Stimulated activated CD8-positive, alpha-beta memory T cell treated with anti-CD3 and anti-CD28 coated beads, Interleukin-4, amount 100 ng/mL, for 4 hours (primary cell): ENCODE measurements at places on chromosomes 7 and 10.

- DNase-seq = no peak
Observed at GRCh38 chr7:32618987-32619386, 123.7 kb downstream of the AVL9 start.

GRCh38 chr10:80739963-80740715 is 202.4 kb downstream of the SH2D4B start:
- no peak for DNase-seq

DNA sequence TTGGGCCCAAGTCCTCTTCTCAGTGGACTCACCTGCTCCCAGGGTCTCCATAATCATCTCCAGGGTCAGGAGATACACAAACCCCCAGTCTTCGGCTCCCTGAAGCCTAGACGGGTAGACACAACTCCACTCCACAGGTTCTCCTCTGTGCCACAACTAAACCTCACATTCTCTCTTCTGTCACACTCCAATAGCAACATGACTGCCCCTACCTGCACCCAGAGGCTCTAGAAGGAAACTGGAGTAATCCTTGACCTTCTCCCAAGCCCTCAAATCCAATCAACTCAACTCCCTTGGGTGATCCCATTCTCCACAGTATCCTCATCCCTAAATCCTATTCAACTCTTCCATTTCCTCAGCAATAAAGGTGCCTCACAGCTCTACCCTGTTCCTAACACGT is 16.2 kb downstream of the HNRNPF start:
- DNase-seq = no peak

- no peak for DNase-seq
Observed at GRCh38 chr7:11130601-11131000, 156.9 kb downstream of the PHF14 start.

DNA sequence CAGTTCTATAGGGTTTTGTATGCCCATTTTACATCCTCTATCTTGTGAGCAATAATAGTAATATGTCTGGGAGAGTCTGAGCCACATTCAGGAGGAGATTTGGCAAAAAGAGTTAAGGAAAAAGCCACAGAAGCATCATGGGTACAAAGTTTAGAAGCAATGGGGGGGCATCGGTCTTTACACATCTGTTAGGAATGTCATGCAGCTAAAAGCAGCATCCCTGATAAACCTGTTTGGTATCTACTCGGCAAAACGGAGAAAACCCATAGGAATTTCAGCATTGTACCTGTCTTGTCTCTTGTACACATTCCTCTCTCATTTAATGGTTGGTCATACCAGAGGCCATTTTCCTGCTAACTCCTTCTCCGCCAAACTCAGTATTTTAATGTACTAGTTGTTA is 12.5 kb upstream of the HERPUD2 start:
- DNase-seq = no peak

- DNase-seq = no peak
Observed at GRCh38 chr10:5618829-5619228, 47.6 kb downstream of the ASB13 start.

DNA sequence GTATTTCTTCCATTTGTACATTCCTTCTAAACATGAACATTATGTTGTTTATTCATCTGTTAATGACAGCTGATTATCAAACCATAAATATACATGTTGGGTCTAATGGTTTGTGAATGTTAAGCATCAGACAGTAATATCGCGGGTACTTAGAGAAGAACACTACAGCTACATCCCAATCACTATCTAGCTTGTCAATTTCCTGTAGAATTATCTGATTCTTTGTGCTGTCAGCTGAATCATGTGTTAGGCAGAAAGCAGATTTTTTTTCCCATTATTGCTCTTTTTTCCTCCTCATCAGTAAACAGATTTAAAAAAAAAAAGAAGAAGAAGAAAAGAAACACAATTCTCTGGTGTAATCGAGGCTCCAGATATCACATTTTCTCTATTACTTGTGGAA is 183.6 kb upstream of the CTBP2 start:
- DNase-seq = no peak

DNA sequence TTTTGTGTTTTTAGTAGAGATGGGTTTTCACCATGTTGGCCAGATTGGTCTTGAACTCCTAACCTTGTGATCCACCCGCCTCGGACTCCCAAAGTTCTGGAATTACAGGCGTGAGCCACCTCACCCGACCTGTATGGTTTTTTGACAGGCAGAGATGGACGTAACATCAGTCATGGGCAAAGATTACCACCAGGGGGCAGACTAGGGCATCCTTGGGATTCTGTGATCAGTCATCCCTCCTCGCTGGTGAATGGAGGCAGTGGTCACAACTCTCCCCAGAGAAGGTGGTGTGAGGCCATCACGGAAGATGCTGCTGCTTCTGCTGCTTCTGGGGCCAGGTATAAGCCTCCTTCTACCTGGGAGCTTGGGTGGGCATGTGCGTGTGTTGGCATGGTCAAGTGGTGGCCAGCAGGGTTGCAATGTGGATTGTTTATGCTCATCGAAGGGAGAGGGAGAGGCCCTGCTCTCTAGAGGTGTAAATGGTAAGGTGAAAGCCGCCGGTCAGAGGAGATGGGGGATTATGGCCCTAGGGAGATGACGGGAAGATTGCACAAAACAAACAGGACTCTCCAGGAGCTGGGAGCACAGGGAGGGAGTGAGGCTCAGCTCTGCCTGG is 122.7 kb upstream of the PRSS1 start:
- peak; percentile 36 for DNase-seq

DNA sequence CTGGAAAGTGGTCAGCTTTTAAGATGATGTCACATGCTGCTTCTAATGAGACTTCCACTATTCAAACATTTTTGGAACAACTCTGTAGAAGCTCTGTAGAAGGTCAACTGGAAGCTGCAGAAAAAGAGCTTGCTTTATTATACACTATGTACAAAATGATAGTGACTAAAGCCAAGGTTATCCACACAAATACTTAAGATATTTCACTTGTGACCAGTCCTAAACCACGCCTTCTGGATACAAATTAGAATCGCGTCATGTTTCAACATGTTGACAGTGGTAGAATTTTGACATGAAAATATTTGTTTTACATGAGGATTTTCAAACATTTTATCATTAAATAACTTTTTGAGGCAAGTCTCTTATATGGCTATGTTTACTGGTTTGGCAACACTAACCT is 499.6 kb upstream of the PHF14 start:
- DNase-seq = no peak

GRCh38 chr7:101764221-101764620 is 53.2 kb upstream of the CUX1 start:
- DNase-seq = no peak

DNA sequence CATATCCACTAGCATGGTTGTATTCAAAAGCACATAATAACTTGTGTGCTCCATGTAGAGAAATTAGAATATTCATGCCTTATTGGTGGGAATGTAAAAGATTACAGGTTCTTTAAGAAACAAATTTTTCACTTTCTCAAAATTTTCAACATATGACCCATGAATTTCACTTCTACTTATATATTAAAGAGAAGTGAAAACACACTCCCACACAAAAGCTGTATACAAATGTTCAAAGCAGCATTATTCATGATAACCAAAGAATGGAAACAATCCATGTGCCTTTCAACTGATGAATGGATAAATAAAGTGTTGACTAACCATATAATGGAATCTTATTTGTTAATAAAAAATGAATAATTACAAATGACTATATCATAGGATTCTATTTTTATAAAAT is 694.5 kb upstream of the PCDH15 start:
- DNase-seq = no peak

DNA sequence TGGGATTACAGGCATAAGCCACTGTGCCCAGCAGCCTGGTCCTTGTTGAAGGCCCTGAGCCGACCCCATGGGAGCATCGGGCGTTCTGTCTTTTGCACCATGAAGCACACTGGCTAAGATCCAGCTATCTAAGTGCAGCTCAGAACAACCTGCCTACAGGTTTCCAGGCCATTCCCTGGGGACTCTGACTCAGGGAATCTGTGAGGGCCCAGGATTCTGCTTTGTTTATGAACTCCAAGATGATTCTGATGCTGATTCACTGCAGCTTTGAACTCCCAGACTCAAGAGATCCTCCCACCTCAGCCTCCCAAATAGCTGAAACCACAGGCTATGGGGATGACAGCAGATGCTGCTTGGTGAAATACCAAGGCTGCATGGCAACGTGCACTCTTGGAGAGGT is 30.2 kb downstream of the NPTX2 start:
- DNase-seq = no peak

DNA sequence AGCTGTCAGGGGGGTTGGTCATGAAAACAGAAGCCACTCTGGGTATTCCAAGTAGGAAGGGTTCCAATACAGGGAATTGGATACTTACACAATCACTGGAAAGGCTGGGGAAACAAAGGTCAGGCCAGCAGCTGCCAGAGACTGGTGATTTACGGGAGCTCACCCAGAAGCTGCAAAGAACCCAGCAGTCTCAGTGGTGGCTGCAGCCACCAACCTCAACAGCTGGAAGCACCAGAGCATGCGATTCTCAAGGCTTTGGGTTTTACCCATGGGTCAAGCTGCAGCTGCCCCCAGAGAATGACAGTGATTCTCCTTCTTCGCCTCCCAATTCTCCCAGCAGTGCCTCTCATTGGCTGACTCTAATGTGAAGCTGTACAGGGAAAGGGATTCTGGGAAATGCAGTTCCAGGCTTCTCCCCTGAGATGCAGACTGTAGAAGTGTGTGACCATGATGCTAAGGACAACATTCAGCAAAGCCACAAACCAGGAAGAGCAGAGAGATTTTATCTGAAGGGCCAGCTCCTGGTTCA is 107.2 kb upstream of the TCF7L2 start:
- DNase-seq = no peak

DNA sequence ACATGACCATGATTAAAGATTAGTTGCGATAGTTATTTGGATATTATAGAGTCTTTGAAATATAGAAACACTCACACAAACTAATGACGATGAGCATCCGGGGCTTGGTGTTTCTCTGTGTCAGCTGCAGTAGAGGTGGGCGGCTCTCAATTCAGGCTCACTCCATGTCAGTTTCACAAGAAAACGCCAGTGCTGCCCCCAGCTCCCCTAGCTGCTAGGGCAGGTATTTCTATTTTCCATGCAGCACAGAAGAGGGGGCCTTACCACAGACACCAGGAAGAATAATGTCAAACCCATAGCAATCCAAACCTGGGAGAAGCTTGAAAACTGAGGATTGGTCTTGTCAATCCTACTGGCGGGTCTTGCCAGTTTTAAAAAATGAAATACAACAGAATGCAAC is 197.1 kb downstream of the PHTF2 start:
- no peak for DNase-seq

DNA sequence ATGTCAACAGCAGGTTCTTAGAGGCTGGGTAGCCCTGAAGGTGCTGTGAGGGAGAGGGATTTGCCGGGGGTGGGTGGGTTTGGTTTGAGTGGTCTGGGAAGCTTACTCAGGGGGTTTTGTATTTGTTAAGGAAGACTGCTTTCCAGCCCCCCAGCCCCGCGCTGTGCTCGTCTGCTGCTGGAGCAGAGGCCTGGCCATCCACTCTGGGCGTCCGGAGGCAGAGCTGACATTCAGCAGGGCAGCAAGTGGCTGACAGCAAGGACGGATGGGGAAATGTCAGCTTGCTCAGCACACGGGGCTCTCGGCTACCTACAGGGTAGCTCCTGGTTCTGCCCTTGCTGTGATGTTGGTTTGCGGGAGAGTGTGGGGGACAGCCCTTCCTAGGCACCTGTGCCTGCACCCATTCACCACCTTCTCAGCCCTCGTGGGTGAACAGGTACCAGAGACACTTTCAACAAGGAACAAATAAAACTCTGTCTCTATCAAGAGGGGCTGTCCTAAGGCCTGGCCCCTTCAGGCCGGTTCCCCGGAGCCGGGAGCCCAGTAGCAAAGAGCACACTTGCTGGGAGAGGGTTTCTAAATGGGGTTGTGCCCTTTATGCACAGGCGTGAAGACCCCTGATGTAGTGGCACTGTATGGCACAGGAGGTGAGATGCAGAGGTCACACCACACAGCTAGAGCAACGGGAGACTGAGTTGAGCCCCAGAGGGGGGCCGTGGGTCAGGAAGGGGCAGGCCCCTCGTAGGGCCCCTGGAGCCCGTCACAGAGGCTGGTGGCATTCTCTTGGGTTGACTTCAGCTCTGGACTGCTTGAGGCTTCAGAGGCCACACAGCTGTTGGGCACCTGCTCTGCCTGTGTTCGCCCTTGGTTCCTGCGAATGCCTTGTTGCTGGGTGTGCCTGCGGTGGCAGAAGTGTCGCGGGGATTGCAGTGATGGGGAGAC is 72.2 kb upstream of the SHH start:
- no peak for DNase-seq

DNA sequence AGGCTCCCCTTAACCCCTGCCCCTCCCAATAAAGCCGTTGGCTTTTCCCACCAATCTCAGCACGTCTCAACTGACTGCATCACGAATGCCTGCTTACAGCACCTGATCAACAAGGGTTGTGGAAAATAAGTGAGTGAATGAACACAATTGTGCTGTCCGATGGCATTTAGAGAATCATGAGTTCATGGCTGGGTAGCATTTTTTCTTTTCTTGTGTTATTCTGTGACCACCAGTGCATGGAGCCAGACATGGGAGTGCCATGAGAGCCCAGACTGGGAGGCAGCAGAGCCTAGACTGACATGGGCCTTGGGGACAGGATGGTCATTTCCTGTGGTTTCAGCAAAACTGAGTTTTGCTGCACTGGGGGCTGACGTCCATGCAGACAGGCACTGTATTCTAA is 254.1 kb upstream of the IGFBP3 start:
- no peak for DNase-seq

GRCh38 chr7:27032839-27033238 is 63.0 kb downstream of the HOXA1 start:
- DNase-seq = no peak

GRCh38 chr10:31536302-31536701 is 217.3 kb downstream of the ZEB1 start:
- no peak for DNase-seq

GRCh38 chr10:92886334-92886961 is 38.1 kb downstream of the EXOC6 start:
- no peak for DNase-seq

- no peak for DNase-seq
Observed at GRCh38 chr7:158028290-158028941, 559.2 kb downstream of the PTPRN2 start.

GRCh38 chr7:156928406-156928747 is 21.1 kb upstream of the NOM1 start:
- DNase-seq = no peak

- no peak for DNase-seq
Observed at GRCh38 chr10:99232360-99232999, 3.2 kb downstream of the HPSE2 start.

GRCh38 chr10:94042834-94043175 is 49.1 kb downstream of the PLCE1 start:
- no peak for DNase-seq

GRCh38 chr10:49356181-49356580 is 39.7 kb downstream of the DRGX start:
- DNase-seq = no peak

GRCh38 chr10:69956741-69957230 is 95.9 kb upstream of the MACROH2A2 start:
- DNase-seq = no peak
